Left cardiac atrium (tissue), 4 donors: ENCODE measurements at places on chromosomes 6 and 20.
A peak's percentile ranks its signal among the peaks of the same experiment; 100 is the strongest.

GRCh38 chr20:32635764-32636163 lies 38.0 kb downstream of the C20orf203 start:
- DNase-seq, result no peak

DNA sequence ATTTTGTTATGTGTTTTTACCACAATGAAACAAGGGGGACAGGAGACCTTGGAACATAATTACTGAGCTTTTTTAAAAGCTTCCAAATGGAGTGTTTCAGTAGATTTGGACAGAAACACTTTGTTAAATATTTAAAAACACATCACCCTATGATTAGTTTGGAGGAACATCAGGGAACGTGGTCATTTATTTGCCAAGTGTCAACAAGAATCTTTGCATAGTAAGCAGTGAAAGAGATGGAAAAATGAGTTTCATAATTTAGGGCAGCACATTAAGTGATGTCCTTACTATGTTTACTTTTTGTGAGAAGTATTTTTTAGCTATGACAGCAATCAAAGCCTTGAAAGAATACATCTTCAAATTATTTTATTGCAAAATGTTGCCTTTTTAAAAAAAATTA lies 82.6 kb downstream of the PROKR2 start:
- DNase-seq, result no peak

GRCh38 chr6:24910961-24911725 lies 24.6 kb downstream of the RIPOR2 start:
- peak; percentile 73 for DNase-seq

DNA sequence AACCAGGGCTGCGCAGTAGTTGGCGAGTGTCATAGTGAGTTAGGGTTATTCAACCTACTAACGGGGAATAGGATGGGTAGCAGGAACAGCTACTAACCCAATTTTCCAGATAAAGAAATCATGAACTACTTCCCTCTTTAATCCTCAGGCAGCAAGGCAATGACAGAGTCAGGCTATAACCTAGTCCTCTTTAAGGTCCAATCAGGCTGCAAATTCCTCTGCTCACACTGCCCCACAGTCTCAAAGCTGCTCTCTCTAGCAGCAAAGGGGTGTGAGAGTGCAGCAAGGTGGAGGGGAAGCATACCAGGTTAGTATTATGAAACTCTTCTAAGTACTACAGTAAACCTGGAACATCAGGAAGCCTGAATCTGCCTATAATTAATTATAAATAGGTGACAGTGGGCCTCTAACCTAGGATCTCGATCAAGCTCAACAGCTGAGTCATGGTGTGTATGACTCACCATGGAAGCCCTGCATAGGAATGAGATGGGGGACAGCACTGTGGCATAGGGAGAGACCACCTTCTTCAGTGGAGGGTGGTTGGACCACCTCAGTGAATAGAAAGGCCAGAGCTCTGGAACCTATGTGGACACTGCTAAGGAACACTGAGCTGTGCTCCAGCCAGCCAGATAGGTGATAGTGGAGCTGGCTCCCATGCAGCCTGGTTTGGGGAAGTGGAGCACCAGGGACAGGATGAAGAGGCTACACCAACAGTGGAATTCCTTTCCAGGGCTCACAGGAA lies 7.9 kb downstream of the PEX6 start:
- DNase-seq, result no peak

GRCh38 chr6:33815854-33816253 lies 12.1 kb upstream of the MLN start:
- no peak for DNase-seq

GRCh38 chr6:20266851-20267608 lies 54.8 kb upstream of the MBOAT1 start:
- no peak for DNase-seq
